Hepatic stellate cell (primary cell): ENCODE measurements at places on chromosomes 7 and 10.

DNA sequence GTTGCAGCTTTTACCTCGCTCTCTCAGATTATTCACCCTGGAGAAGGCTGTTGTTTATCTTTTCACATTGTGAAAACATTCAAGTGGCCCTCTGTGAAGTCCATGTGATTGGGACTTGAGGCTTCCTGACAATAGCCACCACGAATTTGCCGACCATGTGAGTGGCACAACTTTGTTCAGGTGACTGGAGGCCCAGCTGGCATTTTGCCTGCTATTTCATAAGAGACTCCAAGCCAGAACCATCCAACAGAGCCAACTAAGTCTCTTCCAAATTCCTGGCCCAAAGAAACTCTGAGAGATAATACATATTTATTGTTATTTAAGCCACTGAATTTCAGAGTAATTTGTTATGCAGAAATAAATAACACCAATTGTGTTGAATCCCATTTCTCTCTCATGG is 38.2 kb upstream of the CCSER2 start:
- no peak for DNase-seq

DNA sequence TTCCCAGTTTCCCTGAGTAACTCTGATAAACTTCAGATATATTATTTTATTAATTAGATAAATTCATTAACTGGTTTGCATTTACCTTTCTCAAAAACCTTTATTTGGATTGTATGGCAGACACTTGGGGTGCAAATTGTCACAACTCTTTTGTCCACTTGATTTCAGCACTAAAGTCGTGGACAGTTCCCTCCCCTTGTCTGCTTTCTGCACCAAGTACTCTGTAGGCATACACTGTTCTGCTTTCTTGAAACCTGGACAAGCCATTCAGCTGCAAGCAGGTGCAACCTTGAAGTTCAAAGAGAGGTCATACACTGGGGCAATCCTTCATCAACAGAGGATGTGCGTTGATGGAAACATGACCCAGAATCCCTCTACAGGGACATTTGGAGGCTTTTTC is 162.9 kb downstream of the ARL5B start:
- no peak for DNase-seq

GRCh38 chr7:132500727-132501440 is 75.4 kb downstream of the PLXNA4 start:
- peak; percentile 57 for DNase-seq

DNA sequence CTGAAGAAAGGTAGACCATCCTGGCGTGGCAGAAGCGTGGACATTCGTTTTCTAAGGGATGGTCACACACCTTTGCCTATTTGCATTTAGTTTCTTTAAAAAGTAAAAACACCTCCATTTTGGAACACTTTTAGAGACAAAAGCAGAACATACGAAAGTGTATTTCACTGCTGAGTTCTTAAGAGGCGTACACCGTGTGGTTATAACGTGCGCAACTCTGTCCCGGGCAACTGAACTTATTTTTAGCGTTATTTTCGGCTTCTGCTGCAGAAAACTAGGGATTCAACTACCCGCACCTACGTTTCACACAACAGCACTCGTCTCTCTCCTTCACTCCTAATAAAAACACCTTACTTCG is 557 bp upstream of the LSM8 start:
- DNase-seq = no peak
